ENCODE measurements at places on chromosomes 3 and 15.
A peak's percentile ranks its signal among the peaks of the same experiment; 100 is the strongest.

- DNase-seq: peak; percentile 87
Measured at GRCh38 chr15:81297603-81298575, 26.1 kb downstream of the STARD5 start.

- DNase-seq: no peak
Measured at GRCh38 chr15:60375306-60375705, 22.5 kb downstream of the ANXA2 start.

DNA sequence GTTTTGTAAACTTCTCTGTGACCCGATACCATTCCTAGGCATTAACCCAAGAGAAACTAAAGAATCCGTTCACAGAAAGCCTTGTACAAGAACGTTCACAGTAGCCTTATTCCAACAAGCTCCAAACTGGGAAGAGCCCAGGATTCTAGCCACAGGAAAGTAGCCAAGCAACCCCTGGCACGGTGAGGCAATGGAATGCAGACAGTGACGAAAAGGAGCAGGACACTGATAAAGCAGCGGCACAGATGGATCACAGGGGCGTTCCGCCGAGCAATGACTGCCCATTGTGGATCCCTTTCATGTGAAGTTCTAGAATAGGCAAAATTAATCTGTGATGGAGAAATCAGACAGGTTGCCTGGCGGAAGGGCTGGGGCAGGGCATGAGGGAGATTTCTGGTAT lies 198.7 kb upstream of the CHRNA7 start:
- DNase-seq: no peak

DNA sequence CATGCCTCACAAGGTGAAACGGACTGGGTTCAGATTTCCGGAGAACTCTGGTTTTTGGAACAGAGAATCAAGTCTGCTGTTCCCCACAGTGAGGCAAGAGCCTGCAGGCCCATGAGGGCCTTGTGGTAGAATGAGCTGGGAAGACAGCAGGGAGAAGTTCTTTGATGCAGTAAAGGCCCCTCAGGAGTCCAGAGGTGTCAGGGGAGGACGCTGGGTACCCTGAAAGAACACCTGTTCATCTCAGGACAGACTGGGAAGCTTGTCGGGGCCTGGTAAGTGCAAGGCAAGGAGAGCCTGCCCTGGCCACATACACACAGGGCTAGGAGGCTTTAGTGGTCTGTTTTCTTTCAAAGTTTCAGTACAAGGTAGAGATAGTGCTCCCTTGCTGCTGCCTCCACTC lies 3.7 kb upstream of the ZBTB47 start:
- DNase-seq: no peak

DNA sequence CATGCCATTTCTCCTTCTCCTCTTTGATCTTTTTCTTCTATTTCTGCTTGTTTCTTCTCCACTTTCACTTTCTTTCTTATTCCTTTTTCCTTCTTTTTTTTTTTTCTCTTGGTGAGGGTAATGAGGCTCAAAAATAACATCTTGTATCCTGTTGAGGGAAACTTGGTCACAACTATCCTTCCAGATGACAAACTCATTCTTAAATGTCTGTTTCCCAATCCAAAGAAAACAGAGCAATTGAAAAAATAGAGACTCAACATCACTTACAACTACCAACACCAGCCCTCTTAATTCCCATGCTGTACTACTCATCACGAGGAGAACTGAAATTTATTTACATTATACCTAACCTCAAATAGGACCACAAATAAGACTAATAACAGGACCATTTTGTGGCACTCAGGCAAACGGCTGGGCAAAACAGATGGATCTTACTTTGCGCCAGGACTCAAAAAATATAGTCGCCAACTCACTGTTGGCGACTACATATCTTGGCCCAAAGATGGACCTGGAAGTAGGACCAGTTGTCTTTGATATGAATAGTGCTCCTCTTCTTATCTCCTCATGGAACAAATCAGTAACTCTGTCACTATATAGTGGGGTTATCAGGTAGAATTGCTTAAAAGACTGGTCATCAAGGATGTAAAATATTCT lies 343.9 kb downstream of the ZBTB20 start:
- no peak for DNase-seq

GRCh38 chr15:99071091-99071680 lies 33.7 kb upstream of the SYNM start:
- DNase-seq: no peak

DNA sequence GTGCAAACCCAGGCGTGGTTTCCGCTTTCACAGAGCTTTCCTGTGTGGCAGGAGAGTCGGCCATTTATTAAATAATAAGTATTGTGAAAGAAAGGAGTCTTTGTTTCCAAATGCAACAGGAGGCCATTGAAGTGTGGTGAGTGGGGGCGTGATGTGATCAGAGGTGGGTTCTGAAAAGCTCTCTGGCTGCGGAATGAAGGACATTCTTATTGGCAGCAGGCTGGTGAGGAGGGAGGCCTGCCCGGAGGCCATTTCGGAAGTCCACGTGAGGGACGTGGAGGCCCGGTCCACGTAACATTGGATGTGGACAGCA lies 11.1 kb downstream of the ARNT2 start:
- DNase-seq: no peak

DNA sequence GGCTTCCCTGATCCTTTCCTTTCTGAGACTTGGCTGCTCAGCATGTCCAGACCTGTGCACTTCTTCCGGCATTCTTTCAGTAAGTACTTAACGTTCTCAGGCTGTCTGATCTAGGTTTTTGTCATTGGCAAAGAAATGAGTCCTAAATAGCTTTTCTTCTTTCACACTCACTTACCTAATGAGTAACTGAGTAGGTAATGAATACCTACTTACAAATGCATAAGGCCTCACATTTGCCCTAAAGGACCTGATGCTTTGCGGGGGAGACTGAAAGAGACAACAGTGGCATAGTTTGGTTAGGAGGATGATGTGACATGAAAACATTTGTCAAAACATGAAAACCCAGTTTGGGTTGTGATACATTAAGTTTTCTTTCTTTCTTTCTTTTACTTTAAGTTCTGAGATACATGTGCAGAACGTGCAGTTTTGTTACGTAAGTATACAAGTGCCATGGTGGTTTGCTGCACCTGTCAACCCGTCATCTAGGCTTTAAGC lies 516.7 kb upstream of the CFAP20DC start:
- DNase-seq: no peak

- DNase-seq: no peak
Measured at GRCh38 chr3:49718858-49719213, 648 bp downstream of the AMIGO3 start.

- DNase-seq: no peak
Measured at GRCh38 chr3:67500709-67501108, 153.7 kb downstream of the SUCLG2 start.

GRCh38 chr3:169509359-169509758 lies 154.2 kb downstream of the MECOM start:
- DNase-seq: no peak

DNA sequence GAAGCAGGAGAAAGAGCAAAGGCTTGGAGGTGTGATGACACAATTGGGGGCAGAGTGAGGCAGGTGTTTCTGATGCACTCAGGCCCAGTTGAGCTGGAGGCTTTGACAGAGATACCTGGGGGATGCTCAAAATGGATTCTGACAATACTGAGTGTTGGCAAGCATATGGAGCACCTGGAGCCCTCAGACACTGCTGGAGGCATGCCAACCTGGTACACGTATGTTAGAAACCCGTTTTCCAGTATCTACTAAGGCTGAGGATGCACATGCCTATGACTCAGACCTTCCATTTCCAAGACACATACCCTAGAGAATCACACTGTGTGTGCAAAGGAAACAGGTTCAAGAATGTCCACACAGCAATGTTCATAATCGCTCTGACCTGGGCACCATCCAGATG lies 58.7 kb downstream of the WNT7A start:
- no peak for DNase-seq

DNA sequence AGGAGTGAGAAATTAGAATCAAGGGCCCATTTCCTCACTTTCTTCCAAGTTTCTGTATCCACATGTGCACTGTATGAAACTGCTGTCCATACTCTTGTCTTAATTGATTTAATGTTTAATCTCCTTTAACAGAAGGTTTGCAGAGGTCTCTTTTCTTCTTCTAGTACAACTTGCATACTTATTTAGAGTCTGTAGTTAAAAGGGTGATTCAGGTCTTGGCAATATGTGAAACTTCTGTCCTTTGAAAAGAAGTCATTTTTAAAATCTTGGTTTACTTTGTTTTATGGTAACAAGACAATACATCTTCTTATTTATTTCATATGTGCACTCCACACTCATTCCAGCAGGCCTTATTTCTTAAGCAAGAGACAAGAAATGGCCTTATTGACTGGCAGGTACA lies 25.8 kb downstream of the TMEM45A start:
- no peak for DNase-seq

DNA sequence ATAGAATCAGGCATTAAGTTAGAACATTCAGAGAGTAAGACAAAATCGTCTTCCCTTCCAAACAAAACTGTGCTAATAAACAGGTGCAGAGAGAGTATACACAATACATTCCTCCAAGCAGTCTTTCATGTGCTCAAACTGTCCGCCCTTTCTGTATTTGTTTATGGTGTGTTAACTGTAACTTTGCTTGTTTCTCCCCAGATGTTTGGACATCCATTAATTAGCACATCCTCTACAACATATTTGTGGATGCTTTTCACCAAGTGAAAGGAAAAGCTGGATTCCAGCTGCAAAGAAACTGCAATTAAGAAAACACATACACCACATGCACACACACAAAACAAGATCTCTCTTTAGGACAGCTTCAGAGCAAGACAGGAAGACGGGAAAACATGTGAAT lies 912.6 kb downstream of the NTRK3 start:
- DNase-seq: no peak

DNA sequence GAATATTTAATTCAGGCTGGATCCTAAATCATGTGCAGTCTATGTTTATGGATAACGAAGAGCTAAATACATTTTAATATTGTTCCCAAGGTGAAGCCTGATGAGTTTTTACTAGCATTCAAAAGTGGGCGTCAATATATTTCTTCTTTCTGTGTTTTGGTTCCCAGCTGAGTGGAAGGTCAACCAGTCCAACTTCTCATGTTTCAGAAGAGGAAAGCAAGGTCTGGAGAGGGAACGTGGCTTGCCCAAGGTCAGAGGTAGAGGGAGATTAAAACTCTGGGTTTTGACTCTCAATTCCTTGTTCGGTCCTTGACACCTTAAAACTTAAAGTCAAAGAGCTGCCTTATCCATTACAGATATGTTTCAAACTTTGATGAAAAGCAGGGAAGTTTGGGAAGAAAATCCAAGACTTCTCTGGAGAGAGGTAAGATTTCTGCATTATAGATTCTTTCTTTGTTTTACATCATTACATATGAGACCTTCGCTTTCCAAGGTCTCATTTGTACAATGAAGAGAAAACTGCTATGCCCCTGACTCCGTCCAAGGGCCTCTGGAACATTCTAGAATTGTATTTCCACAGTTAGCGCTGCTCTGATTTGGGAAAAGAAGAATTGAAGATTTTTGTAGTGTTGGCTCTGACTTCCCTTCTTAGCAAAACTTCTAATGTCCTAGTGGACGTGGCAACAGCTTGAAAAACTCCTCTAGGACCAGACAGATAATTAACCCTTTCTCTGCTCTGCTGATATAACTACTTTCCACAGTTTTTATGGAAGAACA lies 57.7 kb upstream of the HES1 start:
- DNase-seq: no peak

- DNase-seq: no peak
Measured at GRCh38 chr3:190499122-190499521, 14.8 kb upstream of the IL1RAP start.

- no peak for DNase-seq
Measured at GRCh38 chr3:98589331-98590036, 3.9 kb downstream of the CPOX start.

DNA sequence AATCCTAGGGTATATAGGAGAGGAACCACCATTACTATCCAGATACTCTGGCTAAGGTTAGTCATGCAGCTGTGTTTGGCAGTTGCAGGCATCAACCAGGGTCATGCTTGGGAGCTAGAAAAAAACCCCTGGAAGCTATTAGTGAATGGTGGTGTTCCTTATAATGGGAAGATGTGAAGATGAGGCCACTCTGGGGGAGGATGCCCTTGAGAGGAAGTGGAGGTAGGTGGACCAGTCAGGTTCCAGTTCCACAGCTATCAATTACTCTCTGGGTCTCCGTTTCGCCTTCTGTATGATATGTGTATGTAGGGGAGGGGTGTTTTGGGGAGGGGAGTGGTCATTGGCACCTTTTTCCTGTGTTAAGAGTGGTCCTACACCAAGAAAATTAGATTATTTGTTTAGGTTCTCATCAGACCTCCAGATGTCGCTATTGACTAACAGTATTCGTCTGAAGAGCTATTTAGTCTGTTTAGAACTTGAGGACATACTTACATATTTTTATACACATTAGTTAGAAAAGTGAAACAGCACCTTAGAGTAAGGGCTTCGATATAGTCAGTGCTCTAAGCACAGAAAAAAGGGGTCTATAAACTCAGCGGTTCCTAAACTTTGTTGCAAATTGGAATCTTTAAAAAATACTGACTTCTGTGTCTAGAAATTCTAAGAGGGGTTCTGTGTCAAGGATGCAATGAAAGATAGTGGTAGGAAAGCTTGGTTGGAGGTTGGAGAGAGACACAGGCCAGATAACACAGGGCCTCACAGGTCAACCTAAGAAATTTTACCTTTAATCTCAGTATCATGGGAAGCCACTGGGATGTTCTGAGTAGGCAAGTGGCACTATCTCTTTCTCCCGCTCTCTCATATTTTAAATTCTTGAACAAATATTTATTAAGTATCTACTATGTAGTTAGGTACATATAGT lies 9.1 kb upstream of the HPS3 start:
- DNase-seq: peak; percentile 47

GRCh38 chr15:29674661-29675533 lies 147.4 kb downstream of the TJP1 start:
- no peak for DNase-seq

- no peak for DNase-seq
Measured at GRCh38 chr3:32428092-32429068, 36.7 kb downstream of the CMTM7 start.

GRCh38 chr15:98296653-98297052 lies 336.1 kb downstream of the ARRDC4 start:
- no peak for DNase-seq

GRCh38 chr3:87805670-87806069 lies 253.1 kb downstream of the CGGBP1 start:
- DNase-seq: no peak

DNA sequence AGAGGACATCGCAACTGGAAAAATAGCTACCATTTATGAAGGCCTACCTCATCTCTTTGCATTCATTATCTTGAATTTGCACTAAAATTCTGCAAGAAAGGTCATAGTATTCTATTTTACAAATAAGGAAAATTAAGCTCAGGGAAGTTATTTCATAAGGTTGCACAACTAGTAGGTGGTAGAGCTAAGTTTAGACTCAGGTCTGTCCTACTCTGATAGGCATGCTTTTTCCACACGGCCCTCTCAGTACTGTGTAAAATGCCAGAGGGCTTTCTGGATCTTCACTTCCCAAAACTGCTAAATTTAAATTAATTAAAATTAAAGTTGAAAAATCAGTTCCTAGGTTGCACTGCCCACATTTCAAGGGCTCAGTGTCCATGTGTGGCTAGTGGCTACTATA lies 18.3 kb downstream of the MAP2K1 start:
- DNase-seq: no peak

DNA sequence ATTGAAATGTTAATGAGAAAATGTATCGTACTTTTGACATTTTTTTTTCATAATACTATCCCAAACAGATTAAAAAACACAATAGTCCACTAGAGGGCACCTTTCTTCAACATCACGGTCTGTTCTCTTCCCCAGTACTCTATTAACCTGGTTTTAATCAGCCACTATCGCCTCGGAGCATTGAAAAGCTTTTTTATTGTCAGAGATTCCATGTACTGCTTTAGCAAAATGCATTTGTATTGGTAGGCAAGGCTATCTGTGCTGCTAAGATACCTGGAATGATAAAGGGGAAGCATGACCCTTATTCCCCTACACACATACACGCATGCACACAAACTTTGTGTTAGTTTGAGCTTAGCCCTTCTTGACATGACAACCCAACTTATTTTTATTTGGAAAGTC lies 160.1 kb upstream of the IL12A start:
- DNase-seq: peak; percentile 72
